Stimulated activated CD8-positive, alpha-beta memory T cell treated with anti-CD3 and anti-CD28 coated beads, Interleukin-7, amount 100 ng/mL, for 4 hours (primary cell): ENCODE measurements at places on chromosomes 11 and 22.

DNA sequence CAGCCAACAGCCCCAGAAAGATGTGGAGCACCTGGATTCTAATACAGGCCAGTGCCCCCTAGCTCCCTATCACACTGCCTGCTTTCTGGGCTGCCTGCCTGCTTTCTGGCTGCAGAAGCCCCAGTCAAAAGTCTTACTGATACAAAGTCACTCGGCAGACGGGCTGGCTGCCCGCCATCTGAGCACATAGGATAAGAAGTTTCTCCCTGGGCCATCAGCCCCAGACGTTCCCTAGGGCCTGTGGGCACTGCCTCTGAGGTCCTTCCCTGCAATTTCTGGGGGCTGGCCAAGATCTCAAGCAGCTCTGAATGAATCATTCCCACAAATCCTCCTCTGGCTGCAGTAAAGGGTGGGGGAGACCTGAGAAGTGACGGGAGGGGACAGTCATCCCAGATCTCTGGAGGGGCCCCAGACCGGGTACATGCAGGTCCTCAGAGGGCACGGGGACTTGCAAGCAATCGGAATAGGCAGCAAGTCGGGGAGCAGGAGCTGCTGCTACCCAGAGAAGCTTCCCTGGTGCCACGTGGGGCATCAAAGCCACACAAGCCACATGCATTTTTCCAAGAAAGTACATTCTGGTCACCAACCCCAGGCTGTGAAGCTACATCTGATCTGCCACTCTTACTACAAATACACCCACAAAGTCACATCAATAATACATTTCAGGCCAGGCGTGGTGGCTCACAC, 4.7 kb downstream of the TPST2 start:
- DNase-seq: no peak

DNA sequence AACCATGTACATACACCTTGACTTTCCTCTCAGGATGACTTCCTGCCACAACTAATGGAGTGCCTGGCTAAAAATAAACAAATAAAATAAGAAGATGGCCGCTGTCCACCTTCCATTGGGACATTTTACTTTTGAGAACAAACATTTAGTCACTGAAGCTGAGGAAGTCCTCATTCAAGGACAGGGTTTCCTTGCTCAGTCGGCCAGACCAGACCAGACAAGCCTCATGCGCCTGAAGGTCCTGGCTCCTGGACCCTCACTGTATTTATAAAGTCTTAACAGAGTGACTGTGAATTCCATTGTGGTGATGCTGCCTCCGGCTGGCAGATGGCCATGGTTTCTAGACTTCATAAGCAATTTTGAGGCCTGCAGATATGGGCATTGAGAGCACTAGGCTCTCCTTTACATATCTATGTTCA, 114.5 kb downstream of the MAML2 start:
- no peak for DNase-seq

DNA sequence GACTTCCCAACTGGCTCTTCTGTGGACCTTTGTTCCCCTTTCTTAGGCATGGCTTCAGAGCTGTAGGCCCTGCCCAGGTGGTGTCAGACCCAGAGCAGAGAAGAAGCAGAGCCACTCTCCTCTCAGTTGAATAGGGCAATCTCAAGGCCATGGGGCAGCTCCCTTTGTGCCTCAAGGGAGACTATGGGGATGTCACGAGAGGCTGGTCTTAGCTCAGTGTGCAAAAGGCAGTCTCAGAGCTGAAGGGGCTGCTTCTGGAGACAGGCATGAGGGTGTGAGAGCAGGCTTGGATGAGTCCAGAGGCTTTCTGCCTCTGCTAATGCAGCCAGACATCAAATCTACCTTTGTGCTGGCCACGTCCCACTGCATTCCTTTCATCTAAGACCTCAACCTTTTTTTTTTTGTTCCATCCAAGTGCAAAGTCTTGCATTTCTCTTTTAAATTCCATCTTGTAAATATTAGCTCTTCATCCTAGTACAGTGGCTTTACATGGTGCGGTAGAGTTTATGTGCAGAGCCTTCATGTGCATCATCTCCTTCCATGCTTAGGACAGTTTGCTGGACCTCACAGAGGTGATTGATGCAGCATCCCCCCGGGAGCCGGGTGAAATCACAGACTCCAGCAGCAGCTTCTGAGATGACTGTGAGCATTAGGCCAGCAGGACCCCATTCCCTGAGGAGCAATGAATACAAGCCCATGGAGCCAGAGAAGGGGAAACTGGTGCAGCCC, 34.2 kb upstream of the FCHSD2 start:
- no peak for DNase-seq

- DNase-seq: no peak
Observed at GRCh38 chr11:60389279-60389910, 6.9 kb upstream of the MS4A14 start.

DNA sequence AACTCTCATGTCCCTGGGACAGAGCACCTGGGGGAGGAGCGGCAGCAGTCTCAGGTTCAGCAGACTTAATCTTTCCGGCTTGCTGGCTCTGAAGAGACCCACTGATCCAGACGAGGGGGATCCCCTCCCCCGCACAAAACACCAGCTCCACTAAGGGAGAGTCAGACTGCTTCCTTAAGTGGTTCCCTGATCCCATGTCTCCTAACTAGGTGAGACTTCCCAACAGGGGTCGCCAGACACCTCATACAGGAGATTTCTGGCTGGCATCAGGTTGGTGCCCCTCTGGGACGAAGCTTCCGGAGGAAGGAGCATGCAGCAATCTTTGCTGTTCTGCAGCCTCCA, 157.2 kb upstream of the TMEM45B start:
- DNase-seq: no peak

GRCh38 chr11:44727114-44727372, 281 bp downstream of the TSPAN18 start:
- DNase-seq: no peak

GRCh38 chr11:9057007-9057406, 34.4 kb downstream of the SCUBE2 start:
- DNase-seq: no peak

DNA sequence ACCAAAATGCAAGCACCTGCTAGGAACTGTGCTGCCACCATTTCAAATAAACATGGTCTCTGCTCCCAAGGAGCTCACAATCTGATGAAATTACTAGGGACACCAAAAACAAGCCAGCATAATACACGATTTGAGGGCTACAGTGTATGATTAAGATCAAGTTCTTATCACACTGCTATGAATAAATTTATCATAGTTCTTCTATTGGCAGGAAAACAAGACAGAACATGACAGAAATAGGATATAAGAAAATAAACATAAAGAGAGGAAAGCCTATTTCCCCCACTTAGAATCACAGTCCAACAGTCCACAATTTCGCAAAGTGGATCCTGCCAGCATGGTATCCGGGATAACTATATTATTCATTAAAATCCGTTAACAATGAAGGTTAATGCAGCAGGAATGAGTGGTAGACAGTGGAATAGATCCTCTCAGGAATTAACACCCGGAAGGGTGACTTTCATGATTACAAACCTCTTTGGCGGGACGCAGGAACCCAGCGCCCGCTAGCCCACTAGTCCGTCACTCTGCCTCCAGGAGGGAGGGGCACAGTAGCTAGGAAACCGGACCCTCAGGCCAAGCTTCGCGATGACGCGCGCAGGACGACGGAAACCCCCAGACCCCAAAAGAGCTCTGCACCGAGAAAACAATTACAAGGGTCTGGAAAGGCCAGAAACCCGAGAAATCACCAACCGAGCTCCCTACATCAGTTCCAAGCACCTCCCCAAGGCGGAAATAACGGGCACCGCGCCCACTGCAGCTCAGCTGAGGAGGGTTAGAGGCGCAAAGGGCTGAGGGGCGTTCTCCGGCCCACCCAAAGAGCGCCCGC, 607 bp downstream of the CCDC82 start:
- no peak for DNase-seq
